ENCODE measurements at places on chromosomes 5 and 9.

GRCh38 chr9:89533411-89534095, 35.6 kb upstream of the SEMA4D start:
- H3K27ac ChIP-seq, result no peak overlapping the region
- H3K27me3 ChIP-seq, result no peaks in the 10 kb centered on the region
- H3K36me3 ChIP-seq, result no peaks in the 10 kb centered on the region

DNA sequence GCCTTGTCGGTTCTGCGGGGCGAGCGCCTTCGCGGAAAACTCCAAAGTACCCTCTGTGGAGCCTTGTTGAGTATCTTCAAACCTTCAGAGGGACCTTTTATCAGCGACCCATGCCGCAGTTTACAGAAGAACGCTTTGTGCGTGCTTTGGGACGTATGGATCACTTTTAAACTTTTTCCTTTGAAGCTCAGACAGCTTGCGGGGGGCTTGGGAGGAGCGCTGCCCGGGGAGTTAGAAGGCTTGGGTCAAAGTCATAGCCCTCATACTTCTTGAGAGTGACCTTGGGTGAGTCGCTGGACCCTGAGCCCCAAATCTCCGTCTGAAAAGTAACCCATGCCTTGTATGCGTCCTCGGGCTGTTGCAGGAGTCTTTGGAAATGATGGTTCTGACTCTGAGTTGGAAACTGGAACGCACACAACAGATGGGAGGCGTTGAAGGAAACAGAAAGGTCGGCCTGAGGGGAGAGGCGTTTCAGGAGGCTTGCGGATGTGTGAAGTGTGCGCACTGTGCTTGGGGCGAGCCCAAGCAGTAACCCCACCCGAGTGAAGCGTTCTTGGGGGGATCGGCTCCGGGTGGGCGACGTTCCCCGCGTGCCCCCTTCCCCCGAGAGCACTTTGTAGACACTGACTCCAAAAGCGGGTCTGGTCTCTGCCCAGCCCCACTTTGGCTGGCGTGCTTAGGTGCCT, 661 bp upstream of the SLC25A51 start:
- DNase-seq, result no peak
- H3K27me3 ChIP-seq, result no peaks in the 10 kb centered on the region
- peak overlapping the region; percentile 83 for H3K27ac ChIP-seq
- H3K4me3 ChIP-seq, result peak overlapping the region; percentile 83
- H3K4me1 ChIP-seq, result peaks cover 14% of the 10 kb centered on the region
- H3K36me3 ChIP-seq, result peaks cover 5% of the 10 kb centered on the region

DNA sequence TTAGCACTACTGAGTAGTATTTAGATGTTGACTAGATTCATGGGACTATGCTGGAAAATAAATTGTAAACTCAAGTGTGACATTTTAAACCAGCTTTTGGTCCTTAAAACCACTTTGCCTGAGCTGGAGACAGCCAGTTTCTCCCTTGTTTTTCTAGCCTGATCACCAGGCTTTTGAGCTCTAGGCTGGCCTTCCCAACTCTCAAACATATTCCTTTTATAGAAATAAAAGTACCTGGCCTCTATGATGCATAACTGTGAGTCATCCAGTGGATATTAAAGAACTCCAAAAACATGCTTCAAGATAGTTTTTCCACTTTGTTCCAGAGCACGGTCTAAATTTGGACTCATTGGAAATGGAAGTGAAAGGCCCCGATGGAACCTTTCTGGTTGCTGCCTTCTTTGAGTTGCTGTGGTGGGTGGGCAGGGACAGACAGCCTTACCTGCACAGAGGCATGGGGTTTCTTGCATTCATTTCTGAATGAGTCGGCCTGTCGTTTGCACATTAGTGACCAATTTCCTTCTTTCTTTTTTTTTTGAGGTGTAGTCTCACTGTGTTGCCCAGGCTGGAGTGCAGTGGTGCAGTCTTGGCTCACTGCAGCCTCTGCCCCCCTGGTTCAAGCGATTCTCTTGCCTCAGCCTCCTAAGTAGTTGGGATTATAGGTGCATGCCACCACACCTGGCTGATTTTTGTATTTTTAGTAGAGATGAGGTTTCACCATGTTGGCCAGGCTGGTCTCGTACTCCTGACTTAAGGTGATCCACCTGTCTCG, 43.1 kb downstream of the TRIO start:
- no peaks in the 10 kb centered on the region for H3K4me1 ChIP-seq
- no peak overlapping the region for H3K4me3 ChIP-seq
- H3K36me3 ChIP-seq, result no peaks in the 10 kb centered on the region
- H3K27me3 ChIP-seq, result peaks cover 6% of the 10 kb centered on the region
- H3K27ac ChIP-seq, result no peak overlapping the region

DNA sequence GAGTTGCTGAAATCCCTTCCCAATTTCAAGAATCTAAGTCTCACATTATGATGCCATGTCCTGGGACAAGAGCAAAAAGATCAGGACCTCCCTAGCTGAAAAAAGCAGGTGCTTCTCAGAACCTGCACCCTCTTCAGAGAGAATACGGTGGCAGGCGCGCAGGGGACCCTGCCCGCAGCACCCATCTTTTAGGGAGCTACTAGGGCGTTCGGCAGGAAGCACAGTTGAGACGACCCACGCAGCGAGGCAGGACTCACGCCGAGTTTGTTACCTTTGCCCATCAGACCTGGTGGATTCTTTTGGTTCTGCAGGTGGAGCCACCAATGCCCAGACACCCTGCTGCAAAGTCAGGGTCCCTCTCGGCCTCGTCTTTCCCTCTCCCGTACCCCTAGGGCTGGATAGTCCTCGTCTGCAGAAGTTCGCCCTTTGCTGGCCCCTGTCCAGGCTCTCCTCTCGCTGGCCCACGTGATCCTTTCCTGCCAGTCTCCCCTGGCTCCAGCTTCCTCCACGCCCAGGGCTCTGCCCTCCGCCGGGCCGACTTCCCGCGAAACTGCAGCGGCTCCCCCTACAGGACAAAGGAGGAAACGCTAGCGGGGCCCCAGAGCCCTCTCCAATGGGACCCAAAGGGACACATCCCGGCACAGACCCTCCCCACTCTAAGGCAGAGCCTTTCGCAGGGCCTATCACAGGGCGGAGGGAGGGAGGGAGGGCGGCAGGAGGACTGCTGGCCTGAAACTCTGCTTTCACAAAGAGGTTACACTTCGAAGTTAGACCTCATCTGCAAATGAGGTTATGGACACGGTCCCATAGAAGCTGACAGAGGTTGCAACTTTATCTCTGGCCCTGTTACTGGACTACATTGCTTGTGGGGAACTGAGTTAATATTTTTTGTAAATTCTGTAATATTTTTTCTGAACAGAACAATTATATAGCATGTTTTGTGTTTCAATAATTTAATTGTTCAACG, 28.8 kb downstream of the TMEM174 start:
- H3K4me3 ChIP-seq, result no peak overlapping the region
- H3K4me1 ChIP-seq, result no peaks in the 10 kb centered on the region
- DNase-seq, result peak; percentile 24
- H3K27me3 ChIP-seq, result peaks cover 7% of the 10 kb centered on the region
- H3K27ac ChIP-seq, result no peak overlapping the region
- no peaks in the 10 kb centered on the region for H3K36me3 ChIP-seq

DNA sequence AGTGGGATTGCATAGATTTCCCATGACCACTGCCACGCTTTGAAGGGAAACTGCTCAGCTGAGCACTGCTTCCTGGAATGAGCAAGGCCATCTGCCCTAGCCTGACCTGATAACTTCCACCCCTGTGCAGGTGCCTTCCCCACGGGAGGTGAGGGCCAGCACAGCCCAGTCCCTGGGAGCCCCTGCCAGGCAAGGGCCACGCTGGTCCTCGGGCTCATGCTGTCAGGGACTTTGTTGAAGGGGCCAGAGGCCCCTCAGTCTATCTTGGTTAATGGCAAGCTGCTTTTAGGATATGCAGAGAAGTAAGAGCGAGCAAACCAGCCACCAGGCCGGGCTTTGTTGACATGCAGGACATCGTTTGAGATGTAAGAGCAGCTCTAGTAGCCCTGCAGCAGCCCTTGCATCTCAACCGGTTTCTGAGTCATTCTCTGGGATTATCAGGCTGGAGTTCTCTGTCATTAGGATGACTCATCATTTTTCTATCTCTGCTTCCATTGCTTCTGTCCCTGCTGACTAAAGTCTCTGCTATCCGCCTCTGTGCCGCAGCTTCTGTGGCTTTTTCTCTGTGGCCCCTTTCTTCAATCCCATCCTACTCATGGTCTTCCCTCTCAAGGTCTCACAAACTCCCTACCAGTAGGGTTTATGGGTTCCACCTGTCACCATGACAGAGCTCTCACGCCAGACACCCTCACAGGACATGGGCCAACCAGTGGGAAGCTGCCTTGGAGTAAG, 30.6 kb upstream of the IQGAP2 start:
- no peaks in the 10 kb centered on the region for H3K4me1 ChIP-seq
- no peaks in the 10 kb centered on the region for H3K36me3 ChIP-seq
- no peak overlapping the region for H3K4me3 ChIP-seq
- no peaks in the 10 kb centered on the region for H3K27me3 ChIP-seq
- no peak overlapping the region for H3K27ac ChIP-seq

Data from effector memory CD4-positive, alpha-beta T cell (primary cell).